NCI-H2107 (cell line): ENCODE measurements at places on chromosomes 12 and 14.
A peak's percentile ranks its signal among the peaks of the same experiment; 100 is the strongest.

DNA sequence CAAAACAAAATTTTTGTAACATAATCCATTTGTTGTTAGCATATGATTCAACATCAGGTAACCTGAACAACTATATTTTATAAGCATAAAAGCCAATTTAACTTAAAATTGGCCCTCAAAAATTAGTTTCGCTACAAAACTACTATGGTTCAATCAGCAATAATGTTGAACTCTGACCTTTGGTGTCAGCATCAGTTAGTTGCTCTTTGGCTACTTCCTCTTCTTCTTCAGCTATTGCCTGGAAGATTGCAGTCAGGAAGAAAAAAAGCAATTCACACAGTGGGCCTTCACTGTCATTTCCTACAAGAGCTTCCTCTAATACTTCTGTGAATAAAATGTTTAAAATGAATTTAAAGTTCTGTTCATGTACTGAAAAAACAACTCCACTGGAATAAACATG, 78.2 kb upstream of the CFL2 start:
- no peak for DNase-seq

GRCh38 chr12:57758552-57759359, 3.9 kb downstream of the MARCHF9 start:
- DNase-seq: no peak

- DNase-seq: peak; percentile 66
Observed at GRCh38 chr12:96516472-96517430, 27.4 kb downstream of the CFAP54 start.

DNA sequence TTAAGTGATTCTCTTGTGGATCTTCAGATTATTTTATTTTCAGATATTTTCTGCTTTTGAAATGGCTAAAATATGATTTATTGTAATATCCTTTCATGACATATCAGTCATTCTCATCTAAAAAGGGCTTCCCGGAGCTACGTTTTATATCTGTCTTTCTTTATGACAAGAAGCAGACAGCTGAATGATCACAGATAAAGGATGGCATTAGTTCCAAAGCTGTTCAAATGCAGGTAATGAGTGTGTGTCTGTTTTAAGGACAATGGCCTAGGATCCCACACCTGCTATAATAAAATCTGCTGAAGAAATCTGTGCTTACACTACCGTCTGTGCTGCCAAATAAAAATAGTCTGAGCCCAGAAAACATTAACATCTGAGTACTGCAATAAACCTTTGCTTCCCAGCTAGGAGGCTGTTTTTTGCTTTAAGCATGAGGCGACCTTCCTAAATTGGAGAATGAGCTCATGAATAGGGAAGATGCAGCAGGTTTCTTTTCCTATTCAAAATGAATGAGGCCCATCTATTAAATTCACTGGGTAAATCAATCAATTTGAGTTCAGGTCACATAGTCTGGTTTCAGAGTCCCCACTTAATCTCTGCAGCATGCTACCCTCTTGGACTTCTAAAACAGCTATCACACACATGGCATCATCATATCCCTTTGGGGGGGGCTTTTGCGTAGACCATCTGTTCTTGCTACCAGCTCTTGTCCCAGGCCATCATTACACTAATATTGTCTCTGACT, 498.5 kb downstream of the NELL2 start:
- DNase-seq: no peak

GRCh38 chr12:13784504-13784903, 196.9 kb downstream of the GRIN2B start:
- no peak for DNase-seq

GRCh38 chr14:90453401-90453951, 56.6 kb downstream of the CALM1 start:
- DNase-seq: no peak

DNA sequence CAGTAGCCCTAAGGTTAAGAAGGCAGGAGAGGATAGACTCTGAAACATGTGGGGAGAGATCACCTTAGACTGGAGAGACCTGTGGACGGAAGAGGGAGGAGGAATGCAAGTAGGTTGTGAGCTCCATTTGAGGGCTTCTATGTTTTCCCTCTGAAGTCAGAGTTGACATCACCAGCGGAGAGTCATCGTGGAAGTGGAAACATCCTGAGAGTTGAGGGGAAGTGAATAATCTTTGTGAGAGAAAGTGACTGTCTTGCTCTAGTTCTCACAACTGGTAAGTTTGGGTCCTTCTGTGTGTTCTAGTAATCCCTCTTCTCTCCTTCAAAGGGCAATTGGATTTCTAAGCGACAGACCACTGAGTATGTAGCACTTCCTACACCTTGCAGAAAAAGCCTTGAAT, 103.6 kb upstream of the CCND2 start:
- no peak for DNase-seq

- peak; percentile 66 for DNase-seq
Observed at GRCh38 chr14:36507847-36508417, 12.1 kb downstream of the NKX2-1 start.

DNA sequence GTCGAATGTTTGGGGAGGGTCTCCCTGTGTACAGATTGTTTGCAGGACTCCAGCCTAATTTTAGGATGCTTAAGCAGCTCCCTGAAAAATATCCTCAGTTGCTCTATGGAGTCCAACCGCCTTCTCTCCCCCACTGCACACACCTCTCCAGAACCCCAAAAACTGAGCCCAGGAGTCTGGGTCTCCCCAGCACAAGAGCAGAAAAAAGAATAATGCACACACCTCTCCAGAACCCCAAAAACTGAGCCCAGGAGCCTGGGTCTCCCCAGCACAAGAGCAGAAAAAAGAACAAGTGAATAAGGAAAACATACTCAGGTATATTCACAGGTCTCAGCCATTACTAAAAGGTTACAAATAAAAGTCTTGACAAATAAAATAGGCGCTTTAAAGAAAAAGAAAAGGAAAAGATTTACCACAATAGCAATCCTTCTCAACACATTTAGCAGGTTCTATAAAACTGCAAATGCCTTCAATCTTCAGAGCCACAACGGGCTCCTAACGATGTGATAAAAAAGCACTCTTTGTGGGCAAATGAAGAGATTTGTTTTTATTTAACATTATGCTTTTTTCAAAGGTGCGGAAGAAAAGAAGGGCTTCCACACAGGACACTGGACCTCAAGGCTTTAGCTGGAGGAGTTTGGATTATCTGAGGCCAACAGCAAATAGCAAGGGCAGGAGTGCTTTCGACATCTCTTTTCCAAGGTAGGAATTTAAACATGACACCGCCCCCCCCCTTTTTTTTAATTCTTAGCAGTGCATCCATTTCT, 8.2 kb downstream of the BCL11B start:
- DNase-seq: no peak

GRCh38 chr14:32703183-32703621, 235.5 kb upstream of the NPAS3 start:
- no peak for DNase-seq

GRCh38 chr14:47346849-47347248, 328.6 kb downstream of the MDGA2 start:
- DNase-seq: no peak

DNA sequence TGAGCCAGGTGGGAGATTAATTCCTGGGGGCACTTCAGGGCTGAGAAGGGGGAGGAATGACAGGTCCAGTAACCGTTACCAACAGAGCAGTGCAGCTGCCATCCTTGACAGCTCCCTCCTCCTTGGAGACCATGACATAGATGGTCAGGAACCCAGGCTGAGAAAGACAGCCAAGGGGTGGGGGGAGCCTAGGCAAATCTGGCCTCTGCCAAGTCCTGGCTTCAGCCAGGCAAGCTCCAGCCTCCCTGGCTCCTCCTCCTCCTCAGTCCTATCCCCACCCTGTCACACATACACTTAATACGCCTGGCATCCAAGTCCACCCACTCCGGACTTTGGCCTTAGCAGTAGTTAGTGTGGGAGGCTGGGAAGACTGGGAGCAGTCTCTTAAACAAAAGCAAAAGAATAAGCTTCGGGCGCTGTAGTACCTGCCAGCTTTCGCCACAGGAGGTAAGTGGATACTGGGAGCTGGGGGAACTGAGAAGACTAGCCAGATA, at the start of gene RDH5:
TSS of gene RDH5 (plus strand) at position 323 of the 494 bp plus-strand sequence. CDS start 792 bp downstream, outside the sequence.
- no peak for DNase-seq

GRCh38 chr12:91017511-91018263, 12.9 kb upstream of the EPYC start:
- DNase-seq: no peak

DNA sequence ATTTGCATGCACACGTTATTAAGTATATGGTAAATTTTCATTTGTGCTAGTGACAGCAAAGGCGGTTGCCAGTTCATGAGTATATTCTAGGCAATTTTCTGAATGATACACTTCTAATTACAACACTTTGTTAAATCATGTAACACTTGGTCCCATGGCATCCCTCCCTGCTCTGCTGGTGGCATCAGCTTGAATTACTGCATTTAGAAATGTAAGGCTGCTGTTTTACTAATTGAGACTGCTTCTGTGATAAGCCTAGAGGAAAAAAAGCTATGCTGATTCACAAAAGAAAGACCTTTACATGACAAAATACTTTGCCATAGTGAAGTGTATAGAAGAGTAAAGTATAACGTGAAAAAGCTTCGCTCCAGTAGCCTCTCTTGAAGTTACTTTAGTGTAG, 636.1 kb downstream of the KCNH5 start:
- DNase-seq: no peak

DNA sequence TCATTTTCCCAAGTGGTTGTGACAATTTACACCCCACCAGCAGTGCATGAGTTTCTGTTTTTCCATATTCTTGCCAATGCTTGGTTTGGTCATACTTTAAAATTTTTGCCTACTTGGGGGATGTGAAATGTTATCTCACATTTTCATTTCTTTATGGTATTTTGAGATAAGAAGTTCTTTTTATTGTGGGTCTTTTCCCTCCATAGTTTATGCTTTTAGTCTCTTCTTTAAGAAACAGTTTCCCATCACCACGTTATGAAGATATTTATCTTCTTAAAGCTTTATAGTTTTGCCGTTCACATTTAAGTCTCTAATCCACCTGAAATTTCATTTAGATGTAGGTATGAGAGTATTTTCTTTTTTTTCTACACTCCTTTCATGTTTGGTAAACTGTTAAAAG, 95.7 kb downstream of the PPM1A start:
- DNase-seq: no peak

GRCh38 chr14:100032738-100033137, 32.5 kb upstream of the EVL start:
- no peak for DNase-seq

- DNase-seq: no peak
Observed at GRCh38 chr12:46219877-46220655, 48.8 kb downstream of the SLC38A1 start.

- no peak for DNase-seq
Observed at GRCh38 chr12:27199638-27200300, 44.3 kb upstream of the STK38L start.

DNA sequence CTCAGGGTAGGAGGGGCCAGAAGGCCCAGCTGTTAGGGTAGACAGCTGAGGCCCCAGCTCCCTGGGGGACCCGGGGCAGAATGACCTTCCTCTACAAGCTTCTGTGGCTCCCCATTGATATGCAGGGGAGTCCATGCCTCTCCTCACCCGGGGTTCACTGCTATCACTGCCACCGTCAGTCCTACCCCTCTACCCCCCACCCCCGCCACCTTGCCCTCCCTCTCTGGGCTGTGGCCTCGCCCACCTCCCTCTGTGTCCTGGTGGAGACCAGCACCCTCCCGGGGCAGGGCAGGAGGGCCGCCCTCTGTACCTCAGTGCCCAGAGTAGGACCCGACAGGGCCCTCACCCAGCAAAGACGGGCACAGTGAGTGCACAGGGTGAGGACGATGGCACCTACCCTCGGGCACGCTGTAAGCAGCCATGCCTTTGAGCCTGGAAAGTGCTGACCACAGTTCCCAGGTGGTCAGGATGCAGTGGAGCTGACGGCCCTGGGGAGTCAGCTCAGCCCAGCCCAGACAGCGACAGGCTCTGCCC, 88.4 kb upstream of the SFSWAP start:
- DNase-seq: no peak

GRCh38 chr12:2111826-2112225, 59.0 kb downstream of the CACNA1C start:
- DNase-seq: no peak

DNA sequence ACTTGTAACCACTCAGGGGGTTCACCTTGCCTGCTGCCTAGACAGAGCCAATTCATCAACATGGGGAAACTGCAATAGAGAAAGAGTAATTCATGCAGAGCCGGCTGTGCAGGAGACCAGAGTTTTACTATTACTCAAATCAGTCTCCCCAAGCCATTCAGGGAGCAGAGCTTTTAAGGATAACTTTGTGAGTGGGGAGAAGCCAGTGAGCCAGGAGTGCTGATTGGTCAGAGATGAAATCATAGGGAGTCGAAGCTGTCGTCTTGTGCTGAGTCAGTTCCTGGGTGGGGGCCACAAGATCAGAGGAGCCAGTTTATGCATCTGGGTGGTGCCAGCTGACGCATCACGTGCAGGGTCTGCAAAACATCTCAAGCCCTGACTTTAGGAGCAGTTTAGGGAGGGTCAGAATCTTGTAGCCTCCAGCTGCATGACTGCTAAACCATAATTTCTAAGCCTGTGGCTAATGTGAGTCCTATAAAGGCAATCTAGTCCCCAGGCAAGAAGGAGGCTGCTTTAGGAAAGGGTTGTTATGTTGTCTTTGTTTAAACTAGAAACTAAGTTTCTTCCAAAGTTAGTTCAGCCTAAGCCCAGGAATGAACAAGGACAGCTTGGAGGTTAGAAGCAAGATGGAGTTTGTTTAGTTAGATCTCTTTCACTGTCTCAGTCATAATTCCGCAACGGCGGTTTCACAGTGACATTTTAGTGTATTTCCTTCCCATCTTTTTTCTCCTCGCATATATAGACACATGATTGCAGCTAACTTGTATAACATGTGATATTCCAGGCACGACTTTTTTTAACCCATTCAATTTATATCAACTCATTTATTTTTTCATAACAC, 68.9 kb upstream of the NCOR2 start:
- DNase-seq: no peak

- no peak for DNase-seq
Observed at GRCh38 chr12:77734214-77734883, 96.3 kb upstream of the NAV3 start.

- DNase-seq: no peak
Observed at GRCh38 chr14:81440041-81440440, 39.9 kb upstream of the STON2 start.

GRCh38 chr14:75960231-75960630, 21.6 kb downstream of the TGFB3 start:
- DNase-seq: no peak

GRCh38 chr12:131799828-131800593, 28.2 kb upstream of the MMP17 start:
- DNase-seq: no peak

- DNase-seq: no peak
Observed at GRCh38 chr12:61871485-61871810, 388.8 kb upstream of the USP15 start.

- DNase-seq: no peak
Observed at GRCh38 chr12:109821968-109822367, 11.2 kb downstream of the TRPV4 start.

GRCh38 chr14:85295318-85295717, 234.6 kb upstream of the FLRT2 start:
- DNase-seq: no peak

GRCh38 chr12:123263196-123263817, 8.3 kb downstream of the CDK2AP1 start:
- peak; percentile 11 for DNase-seq

DNA sequence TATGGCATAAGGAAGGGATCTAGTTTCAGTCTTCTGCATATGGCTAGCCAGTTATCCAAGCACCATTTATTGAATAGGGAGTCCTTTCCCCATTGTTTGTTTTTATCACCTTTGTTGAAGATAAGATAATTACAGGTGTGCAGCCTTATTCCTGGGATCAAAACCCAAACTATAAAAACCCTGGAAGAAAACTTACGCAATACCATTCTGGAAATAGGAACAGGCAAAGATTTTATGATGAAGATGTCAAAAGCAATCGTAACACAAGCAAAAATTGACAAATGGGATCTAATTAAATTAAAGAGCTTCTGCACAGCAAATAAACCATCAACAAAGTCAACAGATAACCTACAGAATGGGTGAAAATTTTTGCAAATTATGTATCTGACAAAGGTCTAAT, 128.5 kb upstream of the DCN start:
- no peak for DNase-seq
